ENCODE measurements at places on chromosomes 5 and 9.
A peak's percentile ranks its signal among the peaks of the same experiment; 100 is the strongest.

- no peak for DNase-seq
Measured at GRCh38 chr5:95733107-95733665, 2.0 kb downstream of the RHOBTB3 start.

- no peak for DNase-seq
Measured at GRCh38 chr5:179906294-179906794, 1.4 kb downstream of the TBC1D9B start.

DNA sequence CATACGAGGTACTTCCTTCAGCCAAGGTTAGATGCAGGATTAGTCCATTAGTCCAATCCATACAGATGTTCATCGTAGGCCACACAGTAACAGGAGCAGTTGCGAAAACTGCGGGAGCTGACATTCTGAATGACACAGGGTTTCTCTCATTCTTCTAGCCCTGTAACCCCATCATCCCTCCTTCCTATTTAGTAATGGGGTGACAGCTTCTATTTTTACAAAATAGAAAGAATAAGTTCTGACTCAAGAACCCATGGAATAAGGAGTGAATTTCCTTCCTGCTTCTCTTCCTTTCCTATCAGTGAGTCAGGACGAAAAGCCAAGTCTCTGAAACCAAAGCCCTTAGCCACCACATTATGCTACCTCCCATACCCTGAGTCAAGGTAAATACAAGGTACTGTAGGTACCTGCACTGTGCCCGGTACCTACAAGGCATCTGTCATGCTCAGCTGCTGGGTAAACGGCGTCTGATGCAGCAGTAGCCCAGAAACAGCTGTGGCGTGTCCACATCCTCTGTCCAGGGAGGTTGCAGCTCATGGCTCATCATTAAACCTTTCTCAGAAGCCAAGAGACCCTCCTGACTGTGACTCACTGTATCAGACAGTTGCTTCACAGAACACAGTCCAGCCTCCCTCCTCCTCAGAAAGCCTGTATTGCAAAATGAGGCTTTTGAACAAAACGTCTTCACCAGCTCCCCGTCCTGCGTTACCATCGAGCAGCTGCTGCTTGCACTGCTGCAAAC is 84.2 kb downstream of the ESM1 start:
- DNase-seq = peak; percentile 87

DNA sequence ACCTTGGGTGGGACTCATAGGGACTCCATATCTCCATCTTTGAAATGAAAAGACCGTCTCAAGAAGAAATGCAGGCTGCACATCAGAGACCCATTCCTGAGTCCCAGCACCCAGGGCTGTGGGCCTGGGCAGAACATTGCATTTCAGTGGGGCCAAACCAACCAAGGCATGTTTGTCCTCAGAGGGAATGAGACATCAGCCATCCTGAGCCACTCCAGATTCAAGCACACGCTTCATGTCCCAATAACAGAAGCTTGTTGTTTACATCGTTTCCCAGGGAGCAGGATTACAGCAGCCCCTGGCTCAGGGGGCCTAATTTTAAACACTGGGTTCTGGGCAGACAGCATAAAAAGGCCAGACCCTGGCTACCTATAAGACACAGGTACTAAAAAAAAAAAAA is 24.3 kb downstream of the DUSP1 start:
- DNase-seq = no peak

DNA sequence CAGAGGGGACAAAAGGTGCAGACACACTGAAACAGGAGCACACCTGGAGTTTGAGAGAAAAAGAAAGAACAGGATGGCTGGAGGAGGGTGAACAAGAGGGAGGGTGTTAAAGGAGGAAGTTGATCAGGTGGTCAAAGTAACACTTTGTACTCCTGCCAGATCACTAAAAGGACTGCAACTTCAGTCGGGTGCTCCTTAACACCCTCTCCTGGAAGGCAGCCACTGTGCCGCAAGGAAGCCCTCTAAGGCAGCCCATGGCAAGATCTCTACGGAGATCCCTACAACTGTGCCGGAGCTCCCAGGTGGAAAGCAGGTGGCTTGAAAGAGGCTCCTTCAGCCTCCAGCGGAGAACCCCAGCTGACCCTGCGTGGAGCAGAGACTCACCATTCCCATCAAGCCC is 124.4 kb upstream of the MSX2 start:
- DNase-seq = no peak

DNA sequence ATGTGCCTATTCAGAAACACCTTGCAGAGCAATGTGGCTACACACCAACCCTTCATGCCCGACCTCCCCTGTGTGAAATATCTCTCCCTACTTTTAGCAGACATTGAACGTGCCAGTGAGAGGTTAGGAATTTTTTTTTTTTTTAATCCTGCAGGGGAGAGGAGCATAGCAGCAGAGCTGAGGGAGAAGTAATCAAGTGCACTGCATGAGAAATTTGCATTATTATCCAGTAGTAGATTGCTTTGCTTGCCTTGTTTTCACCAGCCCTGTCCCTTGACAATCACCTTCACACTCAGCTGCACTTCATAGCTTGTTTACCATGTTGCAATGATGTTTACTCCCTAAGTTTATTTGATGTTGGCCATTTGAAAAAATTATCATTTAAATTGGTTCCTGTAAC is 489.6 kb upstream of the ZNF608 start:
- no peak for DNase-seq

DNA sequence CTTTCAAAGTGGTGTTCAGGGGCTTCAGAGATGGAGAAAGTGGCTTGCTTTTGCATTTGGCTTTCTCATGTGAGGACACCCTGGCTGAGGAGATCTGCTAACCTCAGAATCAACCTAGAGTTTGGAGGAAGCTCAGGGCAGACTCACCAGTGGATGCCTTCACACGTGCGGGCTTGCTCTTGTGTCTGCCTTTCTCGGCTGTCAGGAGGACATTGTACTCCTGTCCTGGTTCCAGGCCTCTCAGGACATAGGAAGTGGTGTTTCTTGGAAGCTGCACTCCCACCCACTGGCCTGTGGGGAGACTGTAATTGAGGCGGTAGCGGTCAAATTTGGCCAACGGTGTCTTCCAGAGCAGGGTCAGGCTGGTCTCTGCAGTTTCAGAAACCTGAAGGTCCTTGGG is 44.5 kb downstream of the TNC start:
- DNase-seq = no peak

GRCh38 chr9:136648751-136649150 is 14.0 kb upstream of the EGFL7 start:
- no peak for DNase-seq

GRCh38 chr9:16613051-16613450 is 257.4 kb downstream of the BNC2 start:
- DNase-seq = no peak

DNA sequence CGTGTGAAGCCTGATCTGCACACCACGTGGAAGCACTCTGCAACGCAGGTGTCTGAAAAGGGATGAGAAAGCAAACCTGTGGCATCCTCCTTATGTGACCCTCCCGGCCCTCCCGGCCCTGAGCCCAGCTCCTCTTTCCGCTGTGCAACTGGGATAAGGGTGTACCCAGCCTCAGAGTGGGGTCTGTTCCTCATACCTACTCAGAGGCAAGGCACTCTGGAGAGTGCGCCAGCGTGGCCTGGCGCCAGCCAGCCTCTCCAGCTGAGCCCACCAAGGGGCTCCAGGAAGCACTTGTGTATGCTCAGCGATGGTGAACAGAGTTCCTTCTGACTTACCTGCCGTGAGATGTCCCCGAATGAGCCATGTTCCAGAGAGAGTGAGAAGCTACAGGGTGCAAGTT is 102.8 kb downstream of the IRX1 start:
- DNase-seq = no peak

DNA sequence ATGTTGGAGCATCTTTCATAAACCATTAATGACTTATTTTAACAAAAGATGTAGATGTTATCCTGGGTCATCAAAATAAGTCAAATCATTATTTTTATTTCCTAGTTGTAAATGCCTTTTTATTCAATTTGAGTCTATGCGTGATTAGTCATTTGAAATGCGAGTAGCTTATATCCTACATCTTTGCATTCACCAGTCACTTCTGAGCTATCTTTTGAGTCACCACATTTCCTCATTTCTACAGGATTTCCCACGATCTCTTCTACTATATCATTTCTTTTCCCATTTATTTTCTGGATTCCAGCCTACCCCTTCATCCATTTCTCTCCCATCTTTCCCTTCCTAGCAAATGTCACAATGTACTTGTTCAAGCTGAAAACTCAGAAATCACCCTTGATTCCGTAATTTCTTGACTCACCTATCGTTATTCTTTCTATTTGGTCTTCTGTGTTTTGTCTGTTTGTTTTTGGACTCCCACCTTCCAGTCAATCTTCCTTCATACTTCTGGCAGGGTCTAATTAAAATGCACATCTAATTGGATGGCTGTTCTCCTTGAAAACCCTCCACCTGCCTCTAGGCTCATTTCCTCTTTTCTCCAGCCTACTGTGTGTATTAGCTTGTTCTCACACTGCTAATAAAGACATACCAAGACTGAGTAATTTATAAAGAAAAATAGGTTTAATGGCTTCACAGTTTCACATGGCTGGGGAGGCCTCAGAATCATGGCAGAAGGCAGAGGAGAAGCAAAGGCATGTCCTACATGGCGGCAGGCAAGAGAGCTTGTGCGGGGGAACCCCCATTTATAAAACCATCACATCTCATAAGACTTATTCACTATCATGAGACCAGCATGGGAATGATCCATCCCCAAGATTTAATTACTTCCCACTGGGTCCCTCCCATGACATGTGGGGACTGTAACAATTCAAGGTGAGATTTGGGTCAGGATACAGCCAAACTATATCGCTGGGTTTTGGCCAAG is 112.4 kb downstream of the MEF2C start:
- peak; percentile 11 for DNase-seq

- no peak for DNase-seq
Measured at GRCh38 chr5:97065475-97065874, 76.9 kb downstream of the LIX1 start.

GRCh38 chr9:131096269-131097125 is at the start of gene AIF1L:
TSS of gene AIF1L (plus strand) at chr9:131096531. CDS start at chr9:131096630, 99 bp downstream.
- DNase-seq = no peak

DNA sequence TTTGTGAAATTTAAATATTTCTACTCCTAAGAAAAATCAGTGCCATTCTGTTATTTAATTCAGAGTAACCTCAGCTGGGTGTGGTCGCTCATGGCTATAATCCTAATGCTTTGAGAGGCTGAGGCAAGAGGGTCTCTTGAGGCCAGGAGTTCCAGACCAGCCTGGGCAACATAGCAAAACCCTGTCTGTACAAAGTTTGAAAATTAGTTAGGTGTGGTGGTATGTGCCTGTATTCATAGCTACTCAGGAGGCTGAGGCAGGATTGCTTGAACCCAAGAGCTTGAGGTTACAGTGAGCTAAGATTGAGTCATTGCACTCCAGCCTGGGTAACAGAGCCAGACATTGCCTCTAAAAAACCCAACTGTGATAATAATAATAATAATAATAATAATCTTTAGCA is 44.8 kb upstream of the CNTLN start:
- no peak for DNase-seq

Data from AG10803 (cell line).